ENCODE measurements at places on chromosomes 5 and 9.

DNA sequence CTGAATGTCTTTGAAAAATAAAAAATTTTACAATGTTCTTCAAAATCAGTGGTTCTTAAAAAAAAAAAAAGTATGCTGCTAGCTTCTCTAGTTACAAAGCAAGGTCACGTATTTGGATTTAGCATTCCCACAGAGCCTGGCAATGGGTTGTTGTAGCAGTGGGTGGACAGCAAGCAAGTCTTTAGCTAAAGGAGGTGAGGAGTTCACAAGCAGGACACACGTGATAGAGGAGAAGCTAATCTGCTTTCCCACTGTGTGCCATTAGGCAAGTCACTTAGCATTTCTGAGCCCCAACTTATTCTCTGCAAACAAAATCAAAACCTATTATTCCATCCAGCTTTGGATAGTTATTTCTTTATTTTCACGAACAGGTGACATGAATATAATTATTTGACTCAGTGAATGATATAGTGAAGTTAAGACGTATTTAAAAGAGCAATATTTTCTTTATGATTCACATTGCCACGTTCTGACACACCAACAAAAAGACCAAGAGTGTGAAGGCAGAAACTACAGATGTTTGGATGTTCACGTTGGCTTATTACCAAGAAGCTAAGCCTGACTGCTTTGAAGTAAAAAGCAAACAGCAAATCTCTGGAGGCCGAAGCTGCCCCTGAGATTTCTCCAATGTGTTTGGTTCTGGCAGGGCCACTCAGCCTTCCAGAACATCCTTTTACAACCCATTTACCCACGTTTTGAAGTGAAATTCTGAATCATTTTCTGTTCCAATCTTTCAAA, 612.1 kb upstream of the CDH6 start:
- DNase-seq, result no peak

DNA sequence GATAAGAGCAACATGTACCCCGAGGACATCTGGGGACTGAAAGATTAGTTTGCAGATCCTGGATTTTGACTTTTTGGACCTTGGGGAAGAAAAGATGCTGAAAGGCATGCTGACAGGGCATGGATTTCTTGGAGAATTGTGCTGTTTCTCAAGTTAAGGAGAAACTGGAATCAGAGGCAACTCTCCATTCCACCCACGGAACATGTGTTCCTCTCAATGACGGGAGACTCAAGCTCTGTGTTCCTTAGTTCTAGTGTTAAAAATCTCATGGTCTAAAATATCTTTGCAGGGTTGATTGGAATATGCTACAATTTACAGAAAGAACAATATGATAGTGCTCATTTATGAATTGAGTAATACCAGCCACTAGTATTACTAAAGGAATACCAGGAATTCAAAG, 34.4 kb upstream of the CDH12 start:
- no peak for DNase-seq

- DNase-seq, result peak; percentile 6
These were observed 60.3 kb downstream of the DAPK1 start for GRCh38 chr9:87557996-87558395.

GRCh38 chr5:173294673-173295320, 33.4 kb downstream of the STC2 start:
- DNase-seq, result no peak

DNA sequence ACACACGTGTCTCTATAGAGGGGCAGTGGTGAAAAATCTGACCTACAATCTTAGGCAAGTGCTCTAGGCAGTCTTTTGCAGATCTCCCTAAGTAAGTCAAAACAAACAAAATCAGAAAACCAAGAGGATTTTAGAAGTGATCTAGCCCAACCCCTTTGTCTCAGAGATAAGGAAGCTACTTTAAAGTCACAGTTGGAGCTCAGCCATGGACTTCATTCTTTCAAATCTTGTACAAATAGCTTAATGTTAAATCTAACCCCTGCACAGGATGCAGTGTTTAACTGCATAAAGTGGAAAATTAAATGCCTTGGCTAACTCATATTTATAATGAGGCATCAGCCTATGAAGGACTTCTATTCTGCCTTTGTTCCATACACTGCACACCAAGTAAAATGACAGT, 135.1 kb upstream of the RFX3 start:
- DNase-seq, result peak; percentile 7

DNA sequence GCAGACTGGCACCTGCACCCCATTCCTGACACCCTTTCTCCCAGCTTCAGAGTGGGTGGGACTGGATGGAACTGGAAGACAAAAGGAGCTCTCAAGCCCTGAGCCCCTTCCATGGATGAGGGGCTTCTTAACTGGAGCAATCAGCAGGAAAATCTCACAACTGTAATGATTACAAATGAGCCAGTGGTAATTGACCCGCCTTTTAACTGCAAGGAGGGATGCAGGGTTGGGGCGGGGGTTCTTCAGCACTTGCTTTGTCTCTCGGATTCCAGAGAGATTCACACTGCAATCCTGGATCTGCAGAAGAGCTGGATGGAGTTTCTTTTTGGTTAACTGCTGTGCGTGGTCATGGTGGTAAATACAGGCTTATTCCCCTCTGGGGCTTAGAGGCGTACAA, 160.1 kb upstream of the SHB start:
- DNase-seq, result no peak

DNA sequence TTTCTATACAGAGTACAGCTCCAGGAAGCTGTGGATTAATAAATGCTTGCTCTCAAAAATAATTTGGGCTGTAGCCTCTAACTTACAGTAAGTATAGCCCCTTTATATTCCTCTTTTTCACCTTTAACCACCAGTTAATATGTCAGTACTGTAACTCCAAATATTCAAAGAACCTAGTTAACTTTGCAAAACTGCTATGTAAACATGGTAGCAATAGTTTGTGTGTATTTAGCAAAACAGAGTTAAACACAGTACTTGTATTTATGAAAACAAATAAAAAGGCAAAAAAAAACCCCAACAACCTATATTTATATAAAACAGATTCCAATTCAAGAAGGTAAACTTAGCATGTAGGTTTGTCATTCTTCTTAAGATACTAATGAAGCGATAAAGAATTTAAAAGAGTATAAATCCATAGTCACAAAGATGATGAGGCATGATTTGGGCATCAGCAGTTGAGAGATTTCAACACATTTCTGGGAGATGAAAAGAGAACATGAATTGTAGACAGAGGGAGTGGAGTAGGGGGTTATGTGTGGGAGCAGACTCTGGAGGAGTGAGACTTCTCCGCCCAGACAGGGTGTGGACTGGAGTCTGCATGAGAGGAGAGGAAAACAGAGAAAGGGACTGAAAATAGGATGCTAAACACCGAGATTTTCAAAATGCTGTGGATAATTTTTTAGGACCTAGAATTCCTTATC, 47.0 kb upstream of the F2RL1 start:
- DNase-seq, result no peak

GRCh38 chr5:62576570-62577170, 1.9 kb upstream of the LRRC70 start:
- no peak for DNase-seq

- DNase-seq, result no peak
These were observed 4.6 kb downstream of the FLT4 start for GRCh38 chr5:180644825-180645273.

DNA sequence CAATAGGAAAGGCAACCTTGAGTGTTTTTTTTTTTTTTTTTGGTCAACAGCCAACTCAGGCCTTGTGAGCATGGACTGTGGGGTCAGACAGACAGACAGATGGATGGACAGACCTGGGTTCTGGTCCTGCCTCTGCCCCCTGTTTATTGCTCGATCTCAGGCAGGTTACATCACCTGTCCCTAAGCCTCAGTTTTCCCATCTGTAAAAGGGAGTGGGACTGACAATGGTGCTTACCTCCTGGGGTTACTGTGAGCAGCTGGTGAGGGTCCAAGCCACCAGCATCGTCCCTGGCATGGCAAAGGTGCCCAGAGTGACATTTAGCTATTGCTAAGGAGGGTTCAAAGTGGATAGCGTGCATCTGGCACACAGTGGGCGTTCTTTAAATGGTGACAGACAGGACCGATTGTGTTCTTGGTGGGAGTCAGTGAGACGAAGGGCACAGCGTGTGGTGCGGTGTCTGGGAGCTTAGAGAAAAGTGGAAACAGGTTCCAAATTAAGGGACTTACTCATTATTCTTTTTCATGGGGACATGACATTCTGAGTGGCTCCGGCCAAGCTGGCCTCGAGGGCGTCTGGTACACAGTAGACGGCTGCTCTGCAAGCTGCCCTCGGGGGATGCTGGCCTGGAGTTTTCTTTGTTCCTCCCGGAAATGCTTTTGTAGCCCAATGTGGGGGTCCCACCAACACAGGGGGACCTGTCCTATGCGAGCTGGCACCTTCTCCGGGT, 72.1 kb downstream of the COL27A1 start:
- DNase-seq, result no peak

GRCh38 chr5:95958310-95959014, 3.2 kb downstream of the ELL2 start:
- peak; percentile 71 for DNase-seq

DNA sequence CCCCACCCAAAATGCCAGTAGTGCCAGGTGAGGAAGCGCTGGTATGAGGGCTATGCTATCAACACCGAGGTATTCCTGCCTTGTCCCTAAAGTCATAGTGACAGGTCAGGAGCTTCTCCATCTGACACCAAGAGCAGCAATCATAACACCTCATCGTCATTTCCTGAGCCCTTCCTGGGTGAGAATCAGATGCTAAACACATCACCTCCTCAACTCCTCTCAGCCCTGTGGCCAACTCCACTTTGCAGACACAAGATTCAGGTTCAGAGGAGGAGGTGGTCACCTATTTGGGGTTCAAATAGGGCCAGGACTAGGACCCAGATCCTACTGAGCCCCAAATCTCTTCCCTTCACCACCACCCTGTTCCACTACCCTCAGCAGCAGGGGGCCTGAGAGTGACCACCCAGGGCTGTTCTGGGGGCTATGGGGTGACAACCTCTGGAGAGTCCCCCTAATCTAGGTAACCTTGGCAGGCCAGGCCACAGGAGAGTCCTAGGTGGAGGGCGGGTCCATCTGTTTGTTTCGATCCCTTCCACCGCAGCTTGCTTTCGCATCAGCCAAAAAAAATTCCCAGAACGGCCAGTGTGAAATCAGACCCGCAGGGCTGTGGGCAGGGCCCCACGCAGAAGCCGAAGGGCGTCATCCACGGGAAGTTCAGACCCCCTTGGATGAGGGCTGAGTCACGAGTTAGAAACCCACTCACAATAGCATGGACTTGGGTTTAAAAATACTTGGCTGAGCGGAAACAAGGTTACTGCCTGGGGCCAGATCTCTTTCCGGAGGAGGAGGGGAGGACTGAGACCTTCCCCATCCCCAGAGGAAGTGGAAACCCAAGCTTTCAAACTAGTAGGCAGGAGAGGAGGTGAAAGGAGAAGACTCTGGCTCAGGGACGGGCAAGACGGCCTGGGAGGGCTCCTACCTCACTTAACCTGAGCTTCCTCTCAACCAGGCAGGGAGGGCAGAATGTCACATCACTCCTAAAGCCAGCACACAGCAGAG, 8.7 kb downstream of the STK10 start:
- peak; percentile 79 for DNase-seq

DNA sequence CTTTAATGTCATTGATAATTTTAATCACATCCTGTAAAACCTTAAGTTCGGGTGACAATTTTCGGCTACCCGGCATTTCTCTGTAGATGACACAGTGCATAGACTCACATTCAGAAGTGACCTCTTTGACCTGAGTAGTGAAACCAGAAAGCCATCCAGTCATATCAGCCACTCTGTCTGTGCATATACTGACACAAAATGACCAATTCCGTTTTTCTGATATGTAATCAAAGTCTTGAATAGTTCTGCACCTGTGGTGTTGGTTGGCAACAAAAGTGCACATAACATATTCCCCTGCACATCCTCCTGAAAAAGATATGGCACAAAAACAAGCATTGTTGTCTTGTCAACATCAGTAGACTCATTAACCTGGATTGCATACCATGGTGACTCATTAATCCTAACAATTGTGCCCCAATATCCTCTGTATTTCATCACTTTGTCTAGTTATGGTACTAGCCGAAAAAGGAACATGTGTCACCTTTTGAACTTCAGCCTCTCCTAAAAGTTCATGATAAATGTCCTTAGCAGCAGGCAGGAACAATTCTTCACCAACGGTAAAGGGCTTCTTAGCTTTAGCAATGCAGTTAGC, 4.6 kb upstream of the HNRNPA0 start:
- DNase-seq, result no peak

Data from EH (cell line).